ENCODE measurements at places on chromosomes 12 and 14.

- no peak for DNase-seq
Observed at GRCh38 chr12:14928931-14929330, 9.4 kb downstream of the ERP27 start.

GRCh38 chr12:116160231-116160630 lies 117.3 kb downstream of the MED13L start:
- DNase-seq, result no peak

DNA sequence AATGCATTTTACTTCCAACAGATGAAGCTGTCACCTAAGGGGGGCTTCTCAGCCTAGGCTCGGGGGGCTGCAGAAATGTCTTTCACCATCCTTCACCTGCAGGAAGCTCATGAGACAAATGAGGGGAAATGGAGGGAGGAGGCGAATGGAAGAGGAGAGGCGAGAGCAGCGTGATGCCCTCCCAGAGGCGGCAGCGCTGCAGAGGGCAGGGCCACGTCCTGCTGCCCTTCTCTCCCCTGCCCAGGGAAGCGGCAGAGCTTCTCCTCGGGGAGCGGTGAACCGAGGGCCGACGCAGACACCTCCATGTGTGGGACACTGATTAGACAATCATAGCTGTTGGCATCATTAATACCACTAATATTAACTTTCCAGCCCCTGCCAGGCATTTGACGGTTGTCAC lies 78.3 kb downstream of the SERPINA3 start:
- no peak for DNase-seq

GRCh38 chr12:75479963-75480461 lies 543 bp upstream of the GLIPR1 start:
- DNase-seq, result peak; percentile 19

DNA sequence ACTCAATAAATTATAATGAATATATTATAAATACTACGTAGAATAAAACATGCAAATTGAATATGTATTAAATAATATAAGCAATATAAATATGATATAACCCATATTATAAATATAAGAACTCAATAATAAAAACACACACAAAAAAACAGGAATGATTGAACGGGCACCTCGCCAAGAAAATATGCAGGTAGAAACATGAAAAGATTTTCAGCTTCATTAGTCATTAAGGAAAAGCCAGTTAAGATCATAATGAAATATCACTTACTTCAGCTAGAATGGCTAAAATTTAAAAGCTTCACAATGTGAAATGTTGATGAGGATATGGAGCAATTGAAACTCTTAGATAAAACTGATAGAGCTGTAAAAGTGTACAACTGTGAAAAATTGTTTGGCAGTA lies 17.8 kb upstream of the SEL1L start:
- no peak for DNase-seq

GRCh38 chr12:66724616-66725015 lies 45.7 kb upstream of the GRIP1 start:
- no peak for DNase-seq

DNA sequence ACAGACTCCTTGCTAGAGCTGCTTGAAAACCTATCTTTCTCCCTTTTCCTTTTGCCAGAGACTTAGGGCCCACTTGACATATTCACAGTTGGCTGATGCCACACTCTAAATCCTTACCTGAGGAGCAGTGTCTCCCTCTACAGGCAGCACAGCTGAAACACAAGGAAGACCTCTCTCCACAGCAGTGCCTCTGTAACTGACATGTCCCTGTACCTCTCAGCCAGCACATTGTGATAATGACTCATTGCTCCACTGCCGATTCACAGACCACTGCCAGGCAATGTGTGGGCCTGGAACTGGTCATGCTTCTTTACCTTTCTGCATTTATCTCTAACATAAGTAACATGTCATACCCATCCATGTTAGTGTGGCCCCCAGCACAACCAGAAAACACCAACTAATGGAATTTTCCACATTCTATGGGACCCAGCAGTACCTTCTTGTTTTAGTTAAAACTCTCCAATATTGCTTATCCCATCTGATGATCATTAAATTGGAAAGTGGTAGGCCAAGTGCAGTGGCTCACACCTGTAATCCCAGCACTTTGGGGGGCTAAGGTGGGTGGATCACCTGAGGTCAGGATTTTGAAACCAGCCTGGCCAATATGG lies 56.5 kb downstream of the GTF2A1 start:
- peak; percentile 78 for DNase-seq

- no peak for DNase-seq
Observed at GRCh38 chr12:107525063-107525718, 160.4 kb upstream of the PWP1 start.

DNA sequence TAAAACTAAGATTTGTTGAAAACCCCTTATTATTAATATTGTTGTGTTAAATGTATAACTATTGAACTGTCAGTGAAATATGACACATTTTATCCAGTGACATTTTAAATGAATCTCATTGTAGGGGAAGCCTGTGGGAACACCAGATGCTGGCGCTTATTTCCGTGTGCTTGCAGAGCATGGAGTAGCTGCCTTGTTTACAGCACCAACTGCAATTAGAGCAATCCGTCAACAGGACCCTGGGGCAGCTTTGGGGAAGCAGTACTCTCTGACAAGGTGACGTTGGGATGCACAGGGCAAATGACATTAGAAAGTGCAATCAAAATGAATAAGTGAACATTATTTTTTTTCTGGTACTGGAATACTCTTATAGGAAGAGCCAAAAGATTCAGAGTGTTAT lies 96.8 kb downstream of the ACSS3 start:
- DNase-seq, result no peak

DNA sequence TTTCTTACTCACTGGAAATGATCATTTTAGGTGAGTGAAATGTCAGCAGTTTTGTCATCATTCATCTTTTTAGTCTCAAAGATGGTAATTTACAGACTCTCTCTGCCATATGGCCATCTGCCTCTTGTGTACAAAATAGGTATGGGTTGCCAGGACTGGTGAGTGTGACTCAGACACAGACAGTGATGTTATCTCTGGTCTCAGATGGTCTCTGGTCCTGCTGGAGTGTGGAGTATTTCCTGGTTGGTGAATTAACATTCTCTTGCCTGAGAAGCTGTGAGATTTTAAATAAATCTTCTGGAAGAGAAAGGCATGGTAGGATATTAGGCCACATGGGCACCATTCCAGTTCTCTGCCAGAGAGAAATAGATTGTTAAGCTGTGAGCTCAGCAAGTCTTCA lies 207.0 kb downstream of the ATP23 start:
- DNase-seq, result no peak

GRCh38 chr14:34792598-34792997 lies 78.2 kb upstream of the CFL2 start:
- no peak for DNase-seq

DNA sequence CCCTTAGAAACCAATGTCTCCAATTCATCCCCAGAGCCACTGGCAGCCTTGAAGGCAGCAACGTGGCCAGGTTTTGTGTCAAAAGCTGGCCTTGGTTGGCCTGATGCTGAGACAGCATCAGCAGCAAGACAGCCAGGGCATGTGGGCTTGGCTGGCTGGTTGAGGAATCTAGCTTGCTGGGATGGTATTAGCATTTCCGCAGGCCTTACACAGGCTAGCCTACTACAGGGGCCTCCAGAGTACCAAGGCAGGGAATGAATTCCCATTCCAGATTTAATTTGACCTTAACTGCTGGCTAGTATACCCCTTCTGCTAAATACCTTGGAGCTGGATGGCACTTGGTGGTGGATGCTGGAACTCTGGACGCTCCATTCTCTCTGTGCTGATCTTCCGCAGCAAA lies 15.8 kb downstream of the NGDN start:
- no peak for DNase-seq

GRCh38 chr14:92215579-92215978 lies 93.8 kb downstream of the CPSF2 start:
- DNase-seq, result no peak

DNA sequence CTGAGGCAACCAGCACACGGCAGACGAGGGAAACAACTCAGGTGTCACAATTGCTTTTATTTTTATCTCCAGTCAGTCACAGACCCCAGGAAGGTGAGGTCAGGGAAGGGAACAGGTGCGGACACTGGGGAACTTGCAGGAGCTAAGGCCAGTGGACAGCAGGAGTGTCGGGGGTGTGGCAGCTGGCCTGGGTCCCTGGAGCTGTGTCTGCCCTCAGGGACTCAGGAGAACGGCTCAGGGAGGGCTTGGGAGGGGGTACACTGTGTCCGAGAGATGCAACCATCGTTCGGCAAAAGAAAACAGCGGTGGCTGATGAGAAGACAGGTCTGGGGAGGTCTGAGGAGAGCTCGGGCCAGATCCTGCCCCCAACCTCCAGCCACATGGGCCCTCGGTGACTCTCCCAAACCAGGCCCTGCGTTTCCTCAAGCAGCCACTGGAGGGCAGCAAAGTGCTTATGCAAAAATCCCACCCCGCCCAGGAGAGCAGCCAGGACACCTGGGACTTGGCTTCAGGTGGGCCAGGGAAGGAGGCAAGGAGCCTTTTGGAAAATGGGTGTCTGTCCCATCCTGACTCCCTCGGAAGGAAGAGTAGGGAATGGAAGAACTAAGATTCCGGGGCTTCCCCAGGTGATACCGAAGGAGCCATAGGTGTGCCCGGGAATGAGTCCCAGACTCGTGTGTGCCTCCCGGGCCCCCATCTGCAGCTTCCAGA lies 24.1 kb upstream of the BCDIN3D start:
- peak; percentile 88 for DNase-seq

DNA sequence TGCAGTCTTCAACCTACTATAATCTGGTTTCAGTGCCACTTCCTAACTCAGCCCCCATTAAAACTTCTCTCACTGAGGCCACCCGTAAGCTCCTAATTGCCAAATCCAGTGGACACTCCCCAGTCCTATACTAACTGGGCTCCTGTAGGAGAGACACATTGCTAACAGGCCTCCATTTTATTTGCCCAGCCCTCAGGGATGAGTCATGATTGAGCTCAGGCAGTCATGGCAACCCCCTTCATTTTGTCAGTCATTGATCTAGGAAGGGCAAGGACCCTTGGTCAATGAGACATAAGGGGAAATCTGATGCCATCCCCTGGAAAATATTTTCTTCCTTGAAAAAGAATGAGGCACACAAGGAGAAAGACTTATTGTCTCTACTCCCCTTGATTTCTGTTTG lies 70.1 kb upstream of the HIF1A start:
- no peak for DNase-seq

- no peak for DNase-seq
Observed at GRCh38 chr12:761256-761655, 8.9 kb downstream of the WNK1 start.

DNA sequence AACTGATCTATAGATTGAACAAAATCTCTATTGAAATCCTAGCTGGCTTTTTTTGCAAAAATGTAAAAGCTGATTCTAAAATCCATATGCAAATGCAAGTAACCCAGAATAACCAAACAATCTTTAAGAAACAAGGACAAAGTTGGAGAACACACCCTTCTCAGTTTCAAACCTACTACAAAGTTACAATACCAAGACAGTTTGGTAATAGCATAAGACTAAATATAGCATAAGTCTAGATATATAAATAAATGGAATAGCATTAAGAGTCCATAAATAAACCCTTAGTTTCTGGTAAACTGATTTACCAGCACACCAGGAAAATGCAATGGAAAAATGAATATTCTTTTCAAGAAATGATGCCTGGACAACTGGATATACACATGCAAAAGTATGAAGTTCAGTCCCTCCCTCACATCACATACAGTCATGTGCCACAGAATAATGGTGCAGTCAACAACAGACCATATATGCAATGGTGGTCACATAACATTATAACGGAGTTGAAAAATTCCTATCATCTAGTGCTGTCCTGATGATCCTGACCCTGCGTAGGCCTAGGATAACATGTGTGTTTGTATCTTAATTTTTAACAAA lies 94.5 kb upstream of the GRIN2B start:
- no peak for DNase-seq
